ENCODE measurements at places on chromosomes 2 and 18.

DNA sequence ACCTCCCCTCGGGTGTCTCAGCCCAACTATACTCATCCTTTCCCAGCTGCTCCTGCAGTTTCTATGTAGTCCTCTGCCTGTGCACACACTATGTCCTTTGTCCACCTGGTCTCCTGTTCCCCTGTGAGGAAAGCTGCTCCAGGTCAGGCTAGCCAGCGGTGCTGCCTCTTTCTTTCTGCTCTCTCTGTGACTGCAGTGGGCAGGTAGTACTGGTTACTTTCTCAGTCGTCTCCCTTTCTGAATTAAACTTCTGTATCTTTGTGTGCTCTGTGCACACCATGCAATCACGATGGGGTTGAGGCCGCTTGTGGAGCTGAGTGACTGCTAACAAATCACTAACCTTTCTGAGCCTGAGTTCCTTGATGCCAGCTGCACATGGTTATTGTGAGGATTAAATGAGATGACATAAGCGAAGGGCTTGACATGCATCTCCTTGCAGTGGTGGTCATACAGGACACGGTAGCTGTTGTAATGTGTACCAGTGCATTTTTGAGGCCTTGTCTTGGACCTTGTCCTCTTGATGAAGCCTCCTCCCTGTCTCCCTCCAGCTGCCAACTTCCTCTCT, 3.5 kb downstream of the FARP2 start:
- peaks cover 26% of the 10 kb centered on the region for H3K4me1 ChIP-seq
- H3K36me3 ChIP-seq, result peaks cover 5% of the 10 kb centered on the region
- DNase-seq, result no peak
- H3K27ac ChIP-seq, result no peak overlapping the region

GRCh38 chr2:130728007-130728454, 839 bp upstream of the GPR148 start:
- peak; percentile 65 for DNase-seq
- no peaks in the 10 kb centered on the region for H3K36me3 ChIP-seq
- H3K4me1 ChIP-seq, result peaks cover 14% of the 10 kb centered on the region
- H3K4me3 ChIP-seq, result peak overlapping the region; percentile 44

GRCh38 chr18:70683263-70683662, 394.4 kb downstream of the SOCS6 start:
- no peaks in the 10 kb centered on the region for H3K27me3 ChIP-seq
- no peak for DNase-seq
- no peak overlapping the region for H3K4me3 ChIP-seq
- peaks cover 2% of the 10 kb centered on the region for H3K4me1 ChIP-seq

DNA sequence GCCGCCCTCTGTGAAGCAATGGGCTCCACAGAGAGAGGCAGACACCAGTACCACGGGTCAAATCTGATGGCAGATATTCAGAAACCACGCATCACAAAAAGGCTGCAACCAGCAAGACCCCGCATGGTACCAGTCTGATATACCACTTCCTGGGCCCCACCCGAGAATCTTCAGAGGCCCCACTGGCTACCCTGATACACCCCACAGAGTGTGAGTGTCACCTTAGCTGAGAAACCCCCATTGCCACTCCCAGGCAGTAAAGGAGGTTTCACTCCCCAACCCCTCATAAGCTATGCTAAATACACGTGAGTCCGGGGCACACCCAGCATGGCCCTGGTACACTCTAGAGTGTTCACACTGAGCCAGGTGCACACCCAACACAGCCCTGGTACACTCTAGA, 160.0 kb downstream of the EIPR1 start:
- peaks cover 21% of the 10 kb centered on the region for H3K36me3 ChIP-seq
- peaks cover 24% of the 10 kb centered on the region for H3K4me1 ChIP-seq
- no peaks in the 10 kb centered on the region for H3K27me3 ChIP-seq
- no peak overlapping the region for H3K4me3 ChIP-seq
- no peak for DNase-seq

DNA sequence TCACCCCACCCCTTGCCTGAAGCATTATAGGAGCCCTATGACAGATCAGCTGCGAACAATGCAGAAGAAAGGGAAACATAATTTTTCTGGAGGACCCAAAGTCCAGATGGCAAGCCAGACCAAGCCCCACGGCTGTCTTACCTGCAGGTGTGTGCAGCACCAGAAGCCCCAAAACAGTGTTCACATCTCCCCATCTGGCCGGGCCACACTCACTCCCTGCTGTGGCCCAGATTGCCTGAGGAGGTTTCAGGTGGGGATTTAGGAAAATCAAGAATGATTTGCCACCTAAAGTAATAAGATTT, 11.7 kb upstream of the STK17B start:
- peaks cover 89% of the 10 kb centered on the region for H3K4me1 ChIP-seq
- no peak for DNase-seq
- no peaks in the 10 kb centered on the region for H3K27me3 ChIP-seq
- H3K36me3 ChIP-seq, result peaks cover 39% of the 10 kb centered on the region
- peak overlapping the region; percentile 62 for H3K4me3 ChIP-seq
